ENCODE measurements at places on chromosomes 11 and 22.

DNA sequence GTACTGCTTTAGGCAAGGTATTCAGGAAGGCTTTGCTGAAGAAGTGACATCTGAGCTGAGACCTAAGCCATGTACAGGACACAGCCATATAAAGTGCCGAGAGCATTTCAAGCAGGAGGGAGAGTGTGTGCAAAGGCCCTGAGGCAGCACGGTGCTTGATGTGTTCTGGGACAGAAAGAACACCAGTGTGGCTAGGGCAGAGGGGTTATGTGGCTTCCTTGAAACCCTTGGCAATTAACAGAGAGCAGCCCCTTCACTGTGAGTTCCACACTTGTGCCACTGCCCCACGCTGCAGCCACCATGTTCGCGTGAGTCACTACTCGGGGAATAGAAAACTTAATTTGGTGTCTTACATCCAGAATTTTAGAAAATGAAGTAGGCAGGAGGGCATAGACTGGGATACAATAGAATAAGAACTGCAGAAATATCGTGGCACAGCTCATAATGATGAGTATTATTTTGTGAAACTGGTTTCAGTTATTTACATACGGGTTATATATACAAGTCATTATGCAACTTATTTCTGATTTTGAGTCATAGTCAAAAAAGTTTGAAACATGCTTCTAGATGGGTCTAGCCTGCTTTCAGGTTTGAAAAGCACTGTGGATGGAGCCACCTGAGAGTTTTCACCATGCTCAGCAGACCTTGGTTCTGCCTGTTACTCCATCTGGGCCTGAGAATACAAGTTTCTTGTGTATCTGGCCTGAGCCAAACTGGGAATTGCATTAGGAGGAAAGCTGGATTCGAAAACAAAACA is 11.8 kb downstream of the IL10RA start:
- DNase-seq: no peak

- no peak for DNase-seq
Measured at GRCh38 chr11:115182282-115182955, 321.8 kb downstream of the CADM1 start.

DNA sequence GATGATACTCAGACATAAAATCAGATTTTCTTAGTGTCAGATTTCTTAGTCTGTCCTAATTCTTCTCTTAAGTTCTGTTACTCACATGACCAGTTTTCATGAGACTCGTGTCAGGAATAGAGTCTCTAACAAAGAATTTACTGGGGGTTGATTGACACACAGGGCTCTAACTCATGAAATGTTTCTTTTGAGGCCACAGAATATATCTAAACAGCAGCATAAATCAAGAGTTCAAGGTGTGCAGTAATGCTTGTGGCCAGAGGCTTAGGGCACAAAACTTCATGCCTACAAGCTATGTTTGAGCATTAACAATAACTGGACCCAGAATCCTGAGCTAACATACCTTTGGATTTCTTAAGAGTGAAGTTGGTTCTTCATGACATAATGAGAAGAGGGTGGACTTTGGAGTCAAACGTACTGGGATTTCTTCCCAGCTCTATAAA is 237.2 kb downstream of the DDX10 start:
- no peak for DNase-seq

DNA sequence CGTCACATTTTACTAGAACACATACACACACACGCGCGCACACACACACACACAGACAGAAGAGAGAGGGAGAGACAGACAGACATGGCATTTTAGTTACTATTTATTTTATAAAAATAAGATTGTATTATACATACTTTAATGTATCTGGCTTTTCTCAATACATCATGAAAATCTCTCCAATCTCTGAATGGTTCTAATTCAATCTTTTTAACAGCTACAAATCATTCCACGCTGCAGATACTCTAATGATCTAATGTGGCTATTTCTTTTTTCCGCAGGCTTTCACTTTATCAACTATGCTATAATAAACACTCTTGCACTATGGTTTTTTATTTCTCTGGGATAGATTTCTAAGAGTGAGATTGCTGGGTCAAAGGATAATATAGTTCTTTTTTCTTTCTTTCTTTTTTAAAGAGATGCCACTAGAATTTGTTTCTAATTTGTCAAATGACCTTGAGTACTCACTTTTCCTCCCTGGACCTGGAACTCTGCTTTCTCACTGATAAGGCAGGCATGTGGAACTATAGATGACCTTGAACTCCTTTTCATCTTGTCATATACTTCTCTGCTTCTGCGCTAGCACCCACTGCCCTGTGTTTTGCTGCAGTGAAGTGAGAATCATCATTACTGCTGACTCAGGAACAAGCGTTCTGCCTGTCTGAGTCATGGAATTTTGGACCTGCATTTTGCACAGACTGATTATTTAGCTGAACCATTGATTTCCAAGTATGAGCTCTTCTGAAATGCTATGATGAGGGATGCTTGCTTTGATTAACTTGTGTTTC is 4.9 kb upstream of the SLC6A5 start:
- DNase-seq: no peak

DNA sequence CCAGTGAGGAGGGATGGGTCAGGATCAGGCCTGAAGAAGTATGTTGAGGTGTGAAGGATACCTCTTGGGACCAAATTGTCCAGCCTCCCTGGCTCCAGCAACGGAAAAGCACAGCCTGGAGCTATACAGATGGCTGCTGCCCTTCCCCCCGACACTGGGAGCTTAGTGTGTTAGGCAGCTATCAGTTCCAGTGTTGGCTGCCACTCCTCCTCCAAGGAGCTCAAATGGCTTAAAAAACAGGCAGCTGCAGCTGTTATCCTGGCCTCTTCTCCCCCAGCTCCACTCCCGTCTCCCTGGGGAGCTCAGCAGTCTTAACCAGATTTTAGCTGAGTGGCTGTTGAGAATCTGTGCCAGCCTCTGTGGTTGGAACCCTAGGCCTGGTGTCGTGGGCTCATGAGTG is 225.0 kb downstream of the JRKL start:
- no peak for DNase-seq

DNA sequence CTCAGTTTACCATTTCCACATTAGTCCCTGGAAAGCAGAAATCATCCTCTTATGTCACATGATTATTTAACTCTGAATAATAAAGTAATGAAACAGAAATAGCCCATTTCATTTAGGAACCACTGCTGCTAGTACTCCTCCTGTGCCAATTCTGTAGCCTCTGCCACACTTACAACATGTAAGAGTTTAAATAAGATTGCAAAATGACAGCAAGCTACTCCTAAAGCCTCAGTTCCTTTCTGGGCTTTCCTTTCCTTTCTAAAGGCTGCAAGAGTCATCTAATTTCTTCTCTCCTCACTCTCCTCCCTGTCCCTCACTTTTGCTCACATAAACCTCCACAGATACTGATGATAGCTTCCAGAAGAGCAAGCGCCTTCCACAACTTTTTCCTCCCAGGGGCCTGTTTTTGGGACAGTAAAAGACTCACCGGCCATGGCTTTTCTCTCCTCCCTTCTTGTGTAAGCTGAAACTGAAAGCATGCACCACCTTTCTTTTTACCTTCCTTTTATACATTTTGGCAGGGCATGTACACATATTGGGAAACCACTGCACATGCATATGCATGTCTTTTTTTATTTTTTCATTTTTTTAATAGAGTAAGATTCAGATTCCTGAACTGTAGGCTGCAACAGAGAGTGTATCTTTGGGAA is 38.5 kb downstream of the CARD18 start:
- DNase-seq: no peak

DNA sequence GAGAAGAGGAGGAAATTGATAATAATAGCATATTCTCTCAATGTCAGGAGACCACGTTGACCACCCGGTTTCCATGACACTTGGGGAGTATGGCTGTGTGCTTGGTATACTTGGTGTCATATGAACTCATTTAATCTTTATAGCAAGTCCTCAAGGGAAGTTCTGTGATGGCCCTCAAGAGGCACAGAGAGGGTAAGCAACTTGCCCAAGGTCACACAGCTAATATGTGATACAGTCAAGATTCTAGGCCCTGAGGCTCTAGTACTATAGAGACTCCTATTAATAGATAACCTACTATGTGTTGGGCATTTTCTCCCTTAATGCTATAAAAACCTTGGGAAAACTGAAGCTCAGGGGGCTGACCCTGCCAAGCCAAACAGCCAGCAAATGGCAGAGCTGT is 10.6 kb upstream of the CACNG2 start:
- no peak for DNase-seq

DNA sequence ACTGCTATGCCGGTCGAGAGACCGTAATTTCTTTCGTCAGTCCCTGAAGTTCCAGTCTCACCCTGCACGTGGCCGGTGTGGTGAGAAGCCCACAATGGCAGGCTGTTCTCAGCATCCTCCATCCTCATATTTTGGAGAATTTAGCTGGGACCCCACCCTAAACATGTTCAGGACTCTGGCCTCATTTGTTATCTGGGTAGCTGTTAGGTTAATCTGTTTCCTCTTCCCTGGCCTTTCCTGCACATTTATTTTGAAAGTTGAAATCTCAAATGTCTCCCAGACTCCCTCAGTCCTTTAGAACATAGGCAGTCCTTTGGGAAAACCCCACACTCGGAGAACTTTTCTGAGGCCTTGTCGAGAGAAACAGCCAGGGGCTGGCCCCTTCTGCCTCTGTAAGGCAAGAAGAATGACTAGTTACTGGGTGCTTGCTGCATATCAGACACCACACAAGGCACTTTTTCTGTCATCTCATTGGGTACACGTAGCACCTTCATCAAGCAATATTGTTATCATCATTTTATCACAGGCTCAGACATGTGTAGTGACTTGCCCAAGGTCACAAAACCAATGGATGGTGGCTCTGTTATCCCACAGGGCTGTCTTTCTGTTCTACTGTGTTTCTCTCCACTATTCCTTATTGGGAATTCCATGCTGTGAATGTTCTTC is 109.3 kb upstream of the CRYBB3 start:
- no peak for DNase-seq

DNA sequence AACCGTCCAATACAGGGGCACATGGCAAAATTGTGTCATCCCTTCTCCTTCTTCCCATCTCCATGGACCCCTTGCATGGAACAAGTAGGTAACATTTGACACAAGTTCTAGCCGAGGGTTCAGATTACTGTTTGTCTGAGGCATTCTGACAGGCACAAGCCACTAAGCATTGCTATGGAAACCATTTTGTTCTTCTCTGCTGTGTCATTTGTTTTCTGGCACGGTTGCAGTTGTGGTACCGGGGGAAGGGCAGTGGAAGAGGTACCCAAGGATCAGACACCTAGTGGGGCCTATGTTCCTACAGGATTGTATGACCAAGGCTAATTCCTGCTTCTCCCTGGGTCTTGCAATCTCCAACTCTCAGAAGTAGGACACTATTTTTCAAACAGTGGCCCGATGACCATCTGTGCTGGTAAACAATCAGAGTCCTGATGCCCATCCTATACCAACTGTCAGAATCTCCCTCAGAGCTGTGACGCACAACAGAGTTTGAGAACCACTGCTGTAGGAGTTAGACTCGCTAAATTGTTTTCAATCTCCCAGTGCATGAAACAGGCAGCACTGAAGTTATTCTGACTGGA is 69.3 kb downstream of the KCNC1 start:
- no peak for DNase-seq

GRCh38 chr11:132106096-132106982 is 735.9 kb downstream of the NTM start:
- DNase-seq: no peak

All from effector memory CD8-positive, alpha-beta T cell (primary cell).